ENCODE measurements at places on chromosomes 2 and 18.
A peak's percentile ranks its signal among the peaks of the same experiment; 100 is the strongest.

DNA sequence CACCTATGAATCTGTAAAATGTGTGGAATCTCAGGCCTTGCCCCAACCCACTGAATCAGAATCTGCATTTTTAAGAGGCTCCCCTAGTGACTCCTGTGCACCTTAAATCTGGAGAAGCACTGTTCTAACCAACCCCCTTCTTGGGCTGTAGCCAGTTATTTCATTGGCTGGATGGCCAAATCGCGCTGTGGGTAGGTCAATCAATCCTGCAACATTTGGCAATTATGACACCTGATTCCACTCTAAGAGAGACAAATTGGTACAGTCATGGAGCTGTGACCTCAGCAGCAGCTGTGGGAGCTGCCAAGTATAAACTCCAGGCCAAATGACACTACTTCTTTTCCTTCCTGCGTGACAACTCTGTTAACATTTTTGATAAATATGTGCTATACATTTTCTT is 208.7 kb downstream of the CLIP4 start:
- no peak for DNase-seq

GRCh38 chr18:63043516-63043915 is 276.1 kb downstream of the BCL2 start:
- DNase-seq: no peak

DNA sequence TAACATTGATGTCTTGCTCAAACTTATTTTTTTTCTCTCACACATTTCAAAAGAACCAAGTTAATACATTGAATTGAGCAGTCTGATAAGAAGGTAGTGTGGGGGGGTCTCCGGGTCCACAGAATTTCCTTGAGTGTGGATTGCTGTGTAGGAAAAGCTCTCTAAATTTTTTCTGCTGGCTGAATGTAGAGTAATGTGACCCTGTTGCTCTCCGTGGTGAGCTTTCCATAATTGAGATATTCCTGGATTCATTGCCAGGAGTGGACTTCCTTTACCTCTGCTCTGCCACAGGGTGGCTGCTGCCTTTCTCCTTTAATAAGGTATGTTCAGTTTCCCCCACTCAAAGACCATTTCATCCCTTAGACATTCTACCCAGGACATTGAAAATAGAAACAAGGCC is 50.9 kb downstream of the PKP4 start:
- no peak for DNase-seq

- no peak for DNase-seq
Observed at GRCh38 chr18:49024804-49025421, 74.1 kb upstream of the SMAD7 start.

GRCh38 chr2:12507295-12507694 is 209.4 kb upstream of the TRIB2 start:
- no peak for DNase-seq

- peak; percentile 76 for DNase-seq
Observed at GRCh38 chr18:13800505-13801259, 23.3 kb upstream of the MC5R start.

DNA sequence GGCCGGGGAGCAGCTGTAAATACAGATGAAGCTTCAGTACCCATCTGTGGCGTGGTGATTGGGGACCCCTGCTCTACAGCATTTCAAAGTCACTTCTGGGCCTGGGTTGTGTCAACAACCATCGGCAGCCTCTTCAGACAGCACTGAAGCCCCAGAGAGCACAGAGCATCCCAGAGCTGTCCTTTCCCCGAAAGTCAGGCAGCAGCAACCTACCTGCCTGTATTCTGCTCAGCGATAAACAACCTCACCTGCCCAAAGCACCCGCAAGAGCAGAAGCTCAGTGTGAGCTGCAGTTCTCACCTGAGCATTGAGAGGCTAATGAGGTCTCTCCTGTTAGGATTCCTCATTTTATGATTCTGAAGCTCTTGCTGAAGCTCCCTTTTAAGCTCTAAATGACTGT is 19.3 kb downstream of the TRABD2A start:
- DNase-seq: no peak

DNA sequence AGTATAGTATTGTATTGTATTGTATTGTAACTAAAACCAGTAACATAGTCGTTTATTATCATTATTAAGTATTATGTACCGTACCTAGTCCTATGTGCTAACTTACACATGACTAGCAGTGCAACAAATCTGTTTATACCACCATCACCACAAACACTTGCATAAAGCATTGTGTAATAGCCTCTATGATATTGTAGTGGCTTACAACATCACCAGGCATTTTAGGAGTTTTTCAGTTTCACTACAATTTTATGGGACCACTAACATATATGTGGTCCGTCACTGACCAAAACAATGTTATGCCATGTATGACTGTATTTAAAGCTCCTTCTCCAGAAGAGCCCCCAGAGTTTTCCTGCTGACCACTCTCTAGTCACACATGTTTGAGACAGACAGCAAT is 306.2 kb downstream of the SETBP1 start:
- DNase-seq: no peak

GRCh38 chr2:9749546-9750223 is 93.6 kb upstream of the TAF1B start:
- no peak for DNase-seq

DNA sequence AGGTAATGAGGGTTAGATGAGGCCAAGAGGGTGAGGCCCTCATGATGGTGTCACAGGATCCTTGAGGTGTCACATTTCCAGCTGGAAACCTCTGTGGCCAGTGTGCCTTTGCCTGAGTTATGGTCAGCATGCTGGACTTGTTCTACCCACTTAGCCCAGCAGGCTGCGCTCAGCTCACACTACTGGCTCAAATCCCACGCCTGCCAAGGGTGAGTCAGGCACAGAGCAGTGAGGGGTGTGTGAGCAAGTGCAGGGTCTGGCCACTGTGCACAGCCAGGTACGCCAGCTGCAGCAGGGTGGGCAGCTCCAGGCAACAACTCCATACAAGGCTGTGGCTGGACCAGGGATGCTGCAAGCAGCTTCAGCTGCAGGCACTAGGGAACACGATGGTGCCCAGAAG is 616.6 kb upstream of the FSHR start:
- DNase-seq: peak; percentile 40

- no peak for DNase-seq
Observed at GRCh38 chr2:164896226-164896625, 54.6 kb upstream of the COBLL1 start.

Data from heart left ventricle (tissue), 16 donors.